ENCODE measurements at places on chromosomes 13 and 19.

DNA sequence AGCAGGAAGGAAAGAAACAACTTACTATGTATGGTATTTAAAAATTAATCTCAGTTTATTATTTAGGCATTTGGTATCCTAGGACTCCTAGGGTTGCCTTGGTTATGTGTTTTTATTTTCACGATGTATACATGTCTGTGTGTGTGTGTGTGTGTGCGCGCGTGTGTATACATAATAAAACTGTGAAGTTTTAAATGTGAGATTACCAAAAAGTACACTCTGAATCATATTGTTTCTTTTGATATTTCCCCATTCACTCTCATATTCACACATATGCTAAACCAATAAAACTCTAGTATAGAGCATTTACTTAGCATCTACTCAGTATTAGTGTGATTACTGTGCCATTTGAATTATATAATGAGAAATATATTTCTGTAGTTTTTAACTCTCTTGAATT is 30.8 kb upstream of the NDFIP2 start:
- peak; percentile 69 for DNase-seq

DNA sequence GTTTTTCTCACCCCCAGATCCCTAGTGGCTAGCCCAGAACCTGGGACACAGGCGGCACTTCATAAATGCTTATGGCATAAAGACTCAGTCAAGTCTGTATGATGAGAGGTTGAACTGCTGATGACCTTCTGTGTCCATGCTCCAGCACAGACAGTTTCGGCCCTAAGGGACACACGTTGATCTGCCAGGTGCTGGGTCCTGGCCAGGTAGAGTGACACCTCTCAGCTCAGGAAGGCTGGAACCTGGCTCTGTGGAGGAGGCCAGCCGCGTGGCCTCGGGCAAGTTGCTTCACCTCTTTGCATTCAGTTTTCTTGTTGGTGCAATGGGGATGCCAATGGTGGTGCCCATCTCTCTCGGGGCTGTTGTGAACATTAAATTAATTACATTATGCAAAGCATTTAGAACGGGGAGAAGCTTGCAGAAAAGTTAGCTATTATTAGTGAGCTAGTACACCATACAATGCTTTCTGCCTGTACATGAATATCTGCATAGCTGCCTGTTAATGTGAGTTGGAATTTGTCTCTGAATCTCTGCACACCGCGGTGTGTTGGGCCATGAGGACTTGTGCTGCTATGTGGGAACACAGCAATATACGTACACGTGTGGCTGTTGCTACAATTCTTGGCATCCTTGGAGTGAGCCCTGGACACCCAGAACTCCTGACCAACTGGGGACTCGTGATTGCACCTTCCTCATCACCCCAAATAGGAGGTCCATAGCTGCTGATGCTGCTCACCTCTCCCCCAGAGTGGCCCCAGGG is 8.4 kb downstream of the GADD45B start:
- no peak for DNase-seq

DNA sequence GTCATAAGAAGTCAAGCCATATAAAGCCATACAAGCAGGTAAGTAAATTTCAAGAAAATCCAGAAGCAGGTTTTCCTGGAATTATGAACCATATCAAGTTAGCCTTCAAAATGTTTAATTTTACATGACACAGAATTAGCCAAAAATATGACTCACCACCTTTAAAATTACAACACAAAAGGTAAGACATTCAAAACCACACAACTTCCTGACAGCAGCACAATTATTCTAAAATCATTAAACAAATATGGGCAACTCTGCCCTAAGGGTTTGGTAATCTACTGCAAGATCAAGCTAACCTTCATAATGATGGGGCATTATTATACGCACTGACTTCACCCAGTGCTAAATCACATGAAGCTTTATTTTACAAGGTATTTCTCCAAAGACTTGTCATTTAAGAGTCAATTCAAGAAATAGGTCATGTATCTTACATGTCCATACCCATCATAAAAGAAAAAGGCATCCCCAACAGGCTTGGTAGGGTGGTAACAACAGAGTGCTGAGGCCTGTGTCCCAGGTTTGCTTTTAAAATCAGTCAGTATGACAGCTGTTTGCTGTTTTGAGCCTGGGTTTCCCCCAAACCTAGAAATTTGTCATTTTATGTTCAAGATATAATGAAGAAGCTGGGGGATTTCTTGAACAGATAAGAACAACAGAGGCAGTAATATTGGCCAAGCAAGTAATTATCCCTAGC is 15.2 kb downstream of the RCBTB1 start:
- peak; percentile 68 for DNase-seq

GRCh38 chr13:24649688-24650043 is 30.5 kb upstream of the ATP12A start:
- no peak for DNase-seq

DNA sequence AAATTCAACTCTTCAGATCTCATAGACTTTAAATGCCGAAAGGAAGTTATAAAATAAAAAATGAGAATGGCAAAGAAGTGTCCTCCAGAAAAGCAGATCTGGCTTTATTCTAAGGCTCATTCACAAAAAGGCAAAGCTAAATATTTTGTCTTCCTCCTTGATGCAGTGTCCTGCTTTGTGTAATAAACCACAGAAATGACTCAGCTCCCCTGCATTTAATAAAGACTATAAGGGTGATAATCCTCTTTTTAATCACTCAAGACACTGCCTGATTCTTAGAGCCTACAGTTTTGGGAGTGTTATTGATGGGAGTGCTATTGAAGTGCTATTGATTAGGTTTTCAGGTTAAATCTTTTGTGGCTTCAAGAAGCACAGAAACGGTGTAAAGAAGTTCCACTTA is 482.0 kb downstream of the PCDH20 start:
- no peak for DNase-seq

DNA sequence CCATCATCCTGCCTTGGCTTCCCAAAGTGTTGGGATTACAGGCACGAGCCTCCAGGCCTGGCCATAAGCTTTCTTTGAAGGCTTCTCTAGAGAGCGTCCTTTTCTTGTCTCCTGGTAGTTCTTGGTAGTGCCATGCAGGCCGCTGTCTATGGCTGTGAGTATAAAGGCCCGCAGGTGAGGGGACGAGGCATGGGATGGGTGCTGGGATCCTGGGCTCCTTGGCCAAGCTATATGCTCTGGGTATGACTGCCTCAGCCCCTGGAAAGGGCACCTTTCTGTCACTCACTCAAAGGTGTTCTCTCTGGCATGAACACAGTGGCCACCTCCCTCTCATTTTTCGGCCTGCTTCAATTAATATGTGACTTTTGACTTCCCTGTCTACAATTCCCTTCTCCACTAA is 6.3 kb upstream of the ABCC4 start:
- no peak for DNase-seq

DNA sequence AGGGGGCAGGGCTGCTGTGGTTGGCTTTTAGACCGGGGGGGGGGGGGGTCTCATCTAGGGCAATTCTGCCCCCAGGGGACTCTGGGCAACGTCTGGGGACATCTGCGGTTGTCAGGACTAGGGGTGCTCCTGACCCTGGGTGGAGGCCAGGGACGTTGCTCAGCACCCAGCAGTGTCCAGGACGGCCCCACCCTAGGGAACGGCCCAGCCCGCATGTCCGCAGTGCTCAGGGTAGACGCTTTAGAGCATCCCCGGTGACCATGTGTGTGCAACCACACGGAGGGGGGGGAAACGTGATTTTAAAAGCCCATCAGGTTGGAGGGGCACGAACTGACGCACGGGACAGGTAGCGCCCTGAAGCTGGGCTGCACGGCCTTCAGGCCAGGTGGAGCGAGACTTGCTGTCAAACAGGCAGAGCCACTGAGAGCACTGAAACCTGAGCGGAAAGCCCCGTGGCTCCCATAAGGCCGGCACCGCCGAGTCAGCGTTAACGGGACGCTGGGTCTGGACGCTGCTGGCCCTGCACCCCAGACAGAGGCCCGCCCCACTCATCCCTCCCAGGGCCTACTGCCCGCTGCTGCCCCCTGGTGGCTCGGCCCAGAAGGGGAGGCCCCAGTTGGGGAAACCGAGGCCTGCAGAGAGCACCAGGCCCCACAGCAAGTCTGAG is 8.3 kb downstream of the CACTIN start:
- peak; percentile 12 for DNase-seq

GRCh38 chr19:19460258-19460731 is 54.8 kb downstream of the GATAD2A start:
- DNase-seq = peak; percentile 41

DNA sequence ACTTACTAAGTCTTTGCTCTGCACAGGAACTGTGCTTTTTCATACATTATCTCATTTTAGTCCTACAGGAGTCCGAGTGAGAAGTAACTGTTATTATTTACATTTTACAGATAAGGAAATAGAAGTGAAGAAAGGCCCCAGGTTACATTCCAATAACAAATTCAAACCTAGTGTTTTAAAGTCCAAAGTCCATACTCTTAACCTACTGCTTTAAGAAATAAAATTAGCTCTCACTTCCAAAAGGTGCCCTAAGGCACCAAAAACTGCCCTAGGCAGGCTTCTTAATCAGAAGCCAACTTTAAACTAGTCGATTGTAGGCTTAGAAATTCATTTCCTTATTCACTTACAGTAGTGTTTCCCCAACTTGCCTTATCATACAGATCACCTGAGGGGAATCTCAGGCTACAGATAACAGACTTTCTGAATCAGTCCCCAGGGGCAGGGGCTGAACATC is 555.9 kb downstream of the DIAPH3 start:
- DNase-seq = no peak

DNA sequence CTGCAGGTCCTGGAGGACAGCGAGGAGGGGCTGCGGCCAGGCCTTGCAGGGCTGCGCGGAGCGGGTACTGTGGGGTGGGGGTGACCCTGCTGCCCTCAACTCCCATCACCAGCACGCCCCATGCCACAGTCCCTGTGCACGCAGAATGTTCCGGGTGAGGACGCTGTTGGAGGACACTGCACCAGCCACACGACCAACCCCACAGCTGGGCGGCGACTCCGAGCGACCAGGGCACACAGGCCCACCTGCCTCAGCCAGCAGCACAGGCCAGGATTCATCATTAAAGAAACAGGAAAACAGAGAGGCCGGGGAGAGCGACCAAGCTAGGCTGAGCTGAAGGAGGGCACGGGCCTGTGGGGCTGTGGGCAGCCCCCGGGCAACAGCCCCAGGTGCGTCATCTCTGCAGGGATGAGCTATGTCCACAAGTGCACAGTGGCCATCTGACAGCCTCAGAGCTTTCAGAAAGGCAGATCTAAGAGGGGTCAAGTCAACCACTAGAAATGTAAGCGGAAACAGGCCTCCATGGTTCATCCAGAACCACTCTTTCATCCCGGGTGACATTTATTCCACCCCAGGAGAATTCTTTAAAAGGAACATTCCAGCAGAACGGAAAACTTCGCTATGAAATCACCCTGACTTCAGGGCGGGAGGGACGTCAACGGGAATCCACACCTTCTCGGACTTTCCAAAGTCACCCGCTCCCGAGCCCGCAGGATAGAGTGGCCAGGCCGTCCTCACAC is 1.5 kb downstream of the GAS6 start:
- no peak for DNase-seq

- DNase-seq = no peak
These were observed 971.6 kb upstream of the MIR17HG start for GRCh38 chr13:90375851-90376250.

DNA sequence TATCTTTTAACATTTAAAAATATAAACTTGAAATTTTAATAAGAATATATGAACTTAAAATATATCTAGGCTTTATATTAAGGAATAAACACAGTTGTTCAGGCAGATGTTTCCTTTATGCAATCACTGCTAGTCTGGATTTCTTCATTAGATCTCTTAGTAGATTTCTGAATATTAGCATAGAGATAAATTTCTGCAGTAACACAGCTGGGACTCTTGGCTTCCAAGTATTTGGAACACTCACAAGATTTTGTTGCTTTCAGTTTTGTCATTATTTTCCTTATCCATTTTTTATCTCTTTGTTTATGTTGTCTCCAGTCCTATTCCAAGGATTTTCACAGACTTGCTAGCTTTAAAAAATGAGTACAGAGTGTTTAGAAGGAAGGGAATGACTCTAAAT is 857.1 kb downstream of the GPC5 start:
- DNase-seq = no peak

DNA sequence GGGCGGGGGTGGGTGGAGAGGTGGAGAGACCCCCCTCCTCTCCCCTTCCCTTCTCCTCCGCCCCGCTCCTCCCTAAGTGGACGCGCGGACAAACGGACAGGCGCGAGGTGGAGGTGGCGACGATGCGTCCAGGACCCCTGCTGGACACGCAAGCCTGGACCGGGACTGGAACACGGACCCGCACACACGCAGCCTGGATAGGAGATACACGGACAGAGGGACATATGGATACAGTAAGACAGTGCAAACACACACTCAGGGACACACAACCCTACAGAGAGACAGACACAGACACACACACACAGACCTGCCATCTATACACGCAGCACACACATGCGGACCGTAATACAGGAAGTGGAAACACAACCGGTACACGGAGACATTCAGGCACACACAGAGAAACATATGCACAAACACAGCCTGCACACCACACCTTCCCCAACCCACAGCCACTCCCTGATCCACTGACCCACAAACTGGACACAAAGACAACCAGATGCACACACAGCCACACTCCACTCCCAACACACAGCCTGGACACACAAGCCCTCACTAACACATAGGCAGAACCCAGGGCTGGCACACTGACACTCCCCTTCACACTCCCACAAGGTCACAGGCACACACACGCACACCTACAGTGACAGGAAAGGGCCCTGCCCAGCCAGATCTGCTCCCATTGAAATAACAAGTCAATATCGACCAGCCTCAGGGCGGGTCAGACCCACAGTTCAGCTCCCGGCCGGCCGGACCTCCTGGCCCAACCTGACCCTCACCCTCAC is 696 bp upstream of the ERFL start:
- DNase-seq = peak; percentile 48

Measured in CD4-positive, alpha-beta T cell treated with Interleukin-4 for 4 hours (primary cell).